Activated CD4-positive, alpha-beta T cell treated with anti-CD3 and anti-CD28 coated beads, Interleukin-2, amount 50 U/mL, for 16 hours (primary cell): ENCODE measurements at places on chromosomes 13 and 19.

- no peak for DNase-seq
Measured at GRCh38 chr13:39536274-39536673, 66.7 kb downstream of the LHFPL6 start.

DNA sequence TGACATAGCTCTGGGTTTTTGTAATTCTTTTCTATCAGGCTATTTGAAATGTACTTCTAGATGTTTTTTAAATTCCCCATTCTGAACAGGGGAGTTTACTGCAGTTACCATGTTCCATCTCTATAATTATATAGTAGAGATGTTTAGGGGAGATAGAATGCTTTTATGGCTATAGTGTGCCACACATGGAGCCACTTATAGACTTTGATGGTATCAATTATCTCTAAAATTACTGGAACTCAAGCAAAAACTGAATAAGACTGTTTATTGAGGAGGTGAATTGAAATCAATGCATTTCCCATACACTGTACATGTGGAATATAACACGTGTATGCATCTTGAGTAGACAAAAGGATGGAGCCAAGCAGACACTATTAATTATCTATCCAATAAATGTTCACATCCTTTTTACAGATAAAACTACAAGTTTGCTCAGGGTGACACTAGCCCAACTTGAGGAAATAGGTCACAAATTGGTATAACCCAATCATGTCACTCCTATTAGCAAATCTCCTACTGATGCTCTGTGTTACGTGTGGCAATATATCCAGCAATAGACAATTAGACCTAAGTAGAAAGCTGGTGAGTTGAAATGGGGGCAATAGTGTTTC is 1882.6 kb downstream of the PCDH9 start:
- DNase-seq: no peak

DNA sequence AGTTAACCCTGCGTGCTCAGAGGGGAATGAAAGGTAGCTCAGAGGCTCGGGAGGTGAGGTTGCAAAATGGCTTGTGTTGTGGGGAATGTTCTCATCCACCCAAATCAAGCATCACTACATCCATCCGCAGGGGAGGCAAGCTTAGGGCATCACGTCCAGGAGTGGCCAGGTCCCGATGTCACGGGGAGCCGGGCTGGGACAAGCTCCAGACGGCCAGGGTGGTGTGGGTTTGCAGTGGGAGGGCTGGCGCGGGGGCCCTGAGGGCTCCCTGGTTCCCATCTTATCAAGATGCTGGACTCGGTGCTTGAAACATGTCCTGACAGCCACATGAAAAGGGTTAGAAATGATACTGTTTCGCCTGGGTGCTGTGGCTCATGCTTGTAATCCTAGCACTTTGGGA is 25.8 kb downstream of the EPN1 start:
- no peak for DNase-seq

GRCh38 chr13:74077375-74077774 is 56.8 kb downstream of the KLF12 start:
- DNase-seq: peak; percentile 21

DNA sequence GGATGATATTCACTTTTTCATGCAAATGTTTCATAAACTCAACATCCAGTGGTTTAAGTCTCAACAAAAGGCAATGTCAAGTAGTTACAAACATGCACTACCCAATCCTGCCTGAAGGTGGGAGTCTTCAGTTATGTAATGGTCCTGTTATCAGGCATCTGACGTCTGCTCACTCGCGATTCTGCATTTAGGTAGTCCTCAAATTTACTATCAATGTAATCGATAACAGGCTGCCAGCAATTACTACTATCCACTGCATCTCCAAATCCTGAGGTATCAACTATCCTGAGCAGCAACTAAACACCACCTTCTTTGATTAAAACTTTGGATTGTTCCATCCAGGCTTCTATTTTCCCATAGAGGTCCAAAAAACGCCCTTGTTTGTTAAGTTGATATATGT is 51.2 kb downstream of the NLRP12 start:
- peak; percentile 51 for DNase-seq

DNA sequence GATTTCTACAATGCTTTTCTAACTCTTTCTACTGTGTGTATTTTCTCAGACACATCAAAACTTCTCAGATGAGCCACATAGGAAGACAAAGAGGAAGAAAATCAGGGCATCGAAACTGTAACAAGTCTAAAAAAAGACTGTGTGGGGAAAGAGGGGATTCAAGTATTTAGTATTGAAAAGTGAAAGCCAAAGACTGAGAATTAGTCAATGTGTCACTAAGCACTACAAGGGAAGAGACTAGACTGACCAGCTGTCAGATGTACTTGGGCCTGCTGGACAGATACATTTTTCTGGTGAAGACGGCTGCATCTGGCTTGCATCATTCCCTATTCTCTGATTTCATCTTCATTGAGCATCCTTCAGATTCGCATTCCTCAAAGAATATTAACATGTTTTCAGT is 25.4 kb downstream of the COMMD6 start:
- DNase-seq: no peak
